ENCODE measurements at places on chromosomes 5 and 9. TPM values are rescaled to one million over a fixed set of nuclear protein-coding genes. Genes with fewer than 3 reads are reported as not detected.

The SLC27A6 gene
- 0.21 TPM for total RNA-seq

GRCh38 chr5:134142806-134143205 lies 28.3 kb downstream of the TCF7 start:
- H3K4me3 ChIP-seq: no peak overlapping the region
- H3K27me3 ChIP-seq: no peaks in the 10 kb centered on the region
- H3K36me3 ChIP-seq: peaks cover 18% of the 10 kb centered on the region
- no peak for DNase-seq

DNA sequence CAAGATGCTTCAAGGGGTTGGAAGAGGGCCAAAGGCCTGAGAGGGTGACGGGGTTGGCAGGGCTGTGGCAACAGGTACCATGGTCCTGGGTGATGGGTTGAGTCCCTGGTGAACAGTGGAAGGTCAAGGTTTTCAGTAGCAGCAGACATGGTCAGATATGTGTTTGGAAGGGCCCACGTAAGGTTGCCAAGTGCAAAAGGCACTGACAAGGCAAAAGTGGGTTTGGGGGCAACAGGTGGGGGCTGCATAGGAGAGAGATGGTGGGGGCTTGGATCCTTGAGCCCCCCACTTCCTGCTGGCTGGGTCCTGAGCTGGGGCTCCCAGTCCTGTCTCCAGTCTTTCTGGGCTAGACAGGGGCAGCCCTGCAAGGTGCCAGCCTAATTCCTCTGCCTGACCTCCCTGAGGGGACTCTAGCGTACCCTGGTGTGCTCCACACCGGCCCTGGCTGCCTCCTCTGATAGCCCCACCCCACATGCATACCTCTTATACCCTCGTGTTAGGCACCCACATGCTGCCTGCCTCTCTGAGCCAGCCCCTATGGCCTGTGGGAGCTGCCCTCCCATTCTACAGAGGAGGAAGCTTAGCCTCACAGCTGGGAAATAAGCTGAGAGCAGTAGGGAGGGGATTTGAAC lies 20.9 kb upstream of the NSD1 start:
- DNase-seq: no peak

- peaks cover 10% of the 10 kb centered on the region for H3K4me1 ChIP-seq
- no peaks in the 10 kb centered on the region for H3K27me3 ChIP-seq
- DNase-seq: no peak
- peak overlapping the region; percentile 95 for H3K4me3 ChIP-seq
Observed at GRCh38 chr5:119357808-119358529, 2.1 kb downstream of the TNFAIP8 start.

DNA sequence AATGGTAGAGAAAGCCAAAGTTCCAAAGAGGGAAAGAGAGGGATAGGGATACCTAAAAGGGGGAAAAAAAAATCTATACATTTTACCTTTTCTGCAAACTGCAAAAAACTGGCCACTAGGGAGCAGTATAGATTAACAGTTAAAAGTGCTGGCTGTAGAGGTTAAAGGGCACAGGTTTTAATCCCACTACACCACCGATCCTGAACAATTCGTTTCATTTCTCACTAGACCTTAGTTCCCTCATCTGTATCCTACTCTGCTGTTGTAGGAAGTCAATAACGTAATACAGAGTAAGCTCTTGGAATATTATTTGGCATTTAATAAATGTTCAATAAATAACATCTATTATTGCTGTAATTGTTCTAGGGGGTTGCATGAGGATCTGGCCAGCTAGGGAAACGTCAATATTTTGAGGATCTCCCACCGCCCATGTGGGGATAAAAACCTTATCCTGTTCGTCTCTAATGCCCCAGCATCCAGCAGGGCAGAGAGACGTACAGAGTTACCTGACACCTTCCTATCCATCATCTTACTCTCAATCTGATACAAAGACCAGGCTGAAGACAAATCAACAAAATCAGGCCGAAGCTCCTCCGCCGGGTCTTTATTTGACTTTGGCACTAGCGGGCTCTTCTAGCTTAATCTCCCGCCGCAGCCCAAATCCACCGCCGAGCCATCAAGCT lies 757 bp downstream of the CDC26 start:
- peaks cover 7% of the 10 kb centered on the region for H3K4me1 ChIP-seq
- no peaks in the 10 kb centered on the region for H3K27me3 ChIP-seq
- H3K4me3 ChIP-seq: peak overlapping the region; percentile 82
- peak overlapping the region; percentile 92 for H3K27ac ChIP-seq
- no peak for DNase-seq
- H3K36me3 ChIP-seq: peaks cover 36% of the 10 kb centered on the region

DNA sequence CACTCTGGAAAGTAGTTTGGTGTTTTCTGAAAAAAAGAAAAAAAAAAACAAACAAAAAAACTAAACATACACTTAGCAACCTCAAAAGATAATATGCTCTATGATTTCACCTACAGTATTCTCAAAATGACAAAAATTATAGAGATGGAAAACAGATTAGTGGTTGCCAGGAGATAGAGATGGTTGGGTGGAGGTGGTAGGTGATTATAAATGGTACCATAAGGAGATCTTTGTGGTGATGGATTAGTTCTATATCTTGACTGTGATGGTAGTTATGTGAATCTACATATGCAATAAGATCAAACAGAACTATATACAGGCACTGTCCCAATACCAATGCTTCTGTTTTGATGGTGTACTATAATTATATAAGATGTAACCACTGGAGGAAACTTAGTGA lies 32.0 kb downstream of the PTBP3 start:
- no peak for DNase-seq
- H3K4me3 ChIP-seq: no peak overlapping the region
- H3K4me1 ChIP-seq: peaks cover 12% of the 10 kb centered on the region
- H3K27ac ChIP-seq: no peak overlapping the region
- H3K36me3 ChIP-seq: no peaks in the 10 kb centered on the region
- no peaks in the 10 kb centered on the region for H3K27me3 ChIP-seq

Measured in thoracic aorta (tissue), 2 donors.